ENCODE measurements at places on chromosomes 5 and 9. TPM values are rescaled to one million over a fixed set of nuclear protein-coding genes. Genes with fewer than 3 reads are reported as not detected.

DOLPP1 gene
- 11.2 TPM for total RNA-seq

IFNA13 gene
- total RNA-seq = not detected

NKD2 gene
- 22.4 TPM for total RNA-seq

PCDHGB1 gene
- 0.81 TPM for total RNA-seq

HTR4 gene
- total RNA-seq = not detected

SCGB3A2 gene
- total RNA-seq = not detected

GPR21 gene
- total RNA-seq = not detected

NOXA1 gene
- total RNA-seq = 0.16 TPM

C9 gene
- not detected for total RNA-seq

PRR16 gene
- 11.9 TPM for total RNA-seq

PIP5KL1 gene
- 16.4 TPM for total RNA-seq

CHSY3 gene
- total RNA-seq = 10.9 TPM

NUTM2G gene
- total RNA-seq = not detected

IL9 gene
- not detected for total RNA-seq

PCDHA7 gene
- 0.72 TPM for total RNA-seq

KCTD16 gene
- total RNA-seq = 0.90 TPM

GLDC gene
- 3.4 TPM for total RNA-seq

DCP2 gene
- 17.7 TPM for total RNA-seq
